ENCODE measurements at places on chromosomes 13 and 19.

DNA sequence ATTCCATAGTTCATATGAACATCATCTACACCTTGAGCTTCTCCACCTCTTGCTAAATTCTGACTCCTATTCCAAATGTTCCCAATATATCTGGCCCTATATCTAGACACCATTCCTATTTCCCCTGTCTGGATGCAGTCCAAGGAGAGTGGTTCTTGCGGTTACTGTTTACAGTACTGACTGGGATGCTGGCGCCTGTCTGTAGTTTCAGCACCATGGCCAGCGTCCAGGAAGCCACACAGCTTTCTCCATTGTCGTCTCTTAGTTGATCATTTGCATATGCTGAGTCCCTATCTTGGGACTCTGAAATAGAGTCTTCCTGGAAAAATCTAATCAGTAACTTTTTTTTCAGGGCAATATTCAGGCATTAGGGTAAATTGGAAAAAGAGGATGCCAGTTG lies 14.9 kb downstream of the LAIR2 start:
- no peak for DNase-seq

GRCh38 chr19:17951990-17952976 lies 14.6 kb upstream of the KCNN1 start:
- no peak for DNase-seq

GRCh38 chr19:5948752-5949564 lies 29.0 kb downstream of the RANBP3 start:
- DNase-seq: no peak

DNA sequence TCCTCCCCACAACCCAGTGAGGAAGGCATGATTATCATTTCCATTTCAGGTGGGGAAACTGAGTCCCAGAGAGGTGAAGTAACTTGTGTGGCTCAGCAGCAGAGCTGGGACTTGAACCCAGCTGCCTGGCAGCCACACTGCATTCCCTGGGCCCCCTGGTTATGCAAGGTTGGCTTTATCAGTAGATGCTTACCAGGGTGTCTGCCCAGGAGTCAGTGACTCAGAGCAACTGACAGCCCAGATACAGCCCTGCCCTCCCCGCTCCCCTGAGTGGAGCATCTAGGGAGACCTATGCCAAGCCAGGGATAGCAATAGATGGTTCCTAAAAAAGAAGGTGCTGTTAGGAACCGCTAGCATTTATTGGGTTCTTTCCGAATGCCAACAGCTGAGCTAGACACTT lies 5.9 kb downstream of the IGLON5 start:
- no peak for DNase-seq

DNA sequence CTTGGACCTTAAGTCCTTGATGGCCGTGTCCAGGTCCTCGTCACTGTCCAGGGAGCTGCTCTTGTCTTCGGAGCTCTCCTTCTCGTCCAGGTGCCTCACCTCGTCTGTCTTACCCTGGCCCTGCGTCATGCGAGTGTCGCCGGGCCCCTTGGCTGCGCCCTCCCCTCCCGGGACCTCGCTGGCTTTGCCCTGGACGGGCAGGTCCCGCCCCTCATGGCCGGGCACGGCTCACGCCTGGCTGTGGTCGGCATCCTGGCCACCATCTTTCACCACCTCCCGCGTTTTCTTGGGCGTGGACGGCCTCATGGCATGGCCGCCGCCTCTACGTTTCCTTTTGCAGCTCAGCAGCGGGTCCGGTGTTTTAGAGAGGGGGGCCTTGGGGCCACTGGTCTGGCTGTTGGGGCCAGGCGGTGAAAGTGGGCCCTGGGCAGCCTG lies 14.8 kb downstream of the RB1 start:
- DNase-seq: no peak

- no peak for DNase-seq
Observed at GRCh38 chr13:22227895-22228294, 557.0 kb downstream of the FGF9 start.

DNA sequence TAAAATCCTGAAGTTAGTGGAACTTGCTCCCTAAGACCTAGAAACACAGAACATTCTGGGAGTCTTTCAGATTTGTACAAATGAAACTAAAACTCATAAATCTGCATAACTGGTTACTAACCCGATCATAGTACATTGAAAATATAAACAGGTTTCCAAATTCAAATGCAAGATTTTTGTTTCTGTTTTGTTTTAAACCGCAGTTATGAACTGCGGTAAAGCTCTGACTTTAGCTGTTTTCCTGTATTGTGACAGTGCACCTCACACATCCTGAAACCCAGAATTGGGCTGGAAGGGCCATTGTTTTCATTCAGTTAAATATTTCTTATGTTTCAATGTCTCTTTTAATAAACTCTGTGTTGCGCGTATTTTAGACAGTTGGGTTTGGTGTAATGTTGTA lies 204.7 kb downstream of the SHISA2 start:
- no peak for DNase-seq

DNA sequence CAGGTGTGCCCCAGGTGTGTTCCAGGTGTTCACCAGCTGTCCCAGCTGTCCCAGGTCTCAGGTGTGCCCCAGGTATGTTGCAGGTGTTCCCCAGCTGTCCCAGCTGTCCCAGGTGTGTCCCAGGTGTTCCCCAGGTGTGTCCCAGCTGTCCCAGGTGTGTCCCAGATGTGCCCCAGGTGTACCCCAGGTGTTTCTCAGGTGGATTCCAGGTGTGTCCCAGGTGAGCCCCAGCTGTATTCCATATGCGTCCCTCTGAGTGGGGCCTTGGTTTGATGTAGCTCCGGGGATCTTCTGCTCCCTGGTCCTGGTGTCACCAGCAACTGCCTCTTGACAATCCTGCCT lies 719 bp upstream of the GRK1 start:
- no peak for DNase-seq

- no peak for DNase-seq
Observed at GRCh38 chr13:103356226-103356864, 290.1 kb upstream of the SLC10A2 start.

GRCh38 chr19:45218911-45219743 lies 26.1 kb downstream of the EXOC3L2 start:
- DNase-seq: no peak

GRCh38 chr19:36051236-36051635 lies 2.8 kb downstream of the THAP8 start:
- no peak for DNase-seq

DNA sequence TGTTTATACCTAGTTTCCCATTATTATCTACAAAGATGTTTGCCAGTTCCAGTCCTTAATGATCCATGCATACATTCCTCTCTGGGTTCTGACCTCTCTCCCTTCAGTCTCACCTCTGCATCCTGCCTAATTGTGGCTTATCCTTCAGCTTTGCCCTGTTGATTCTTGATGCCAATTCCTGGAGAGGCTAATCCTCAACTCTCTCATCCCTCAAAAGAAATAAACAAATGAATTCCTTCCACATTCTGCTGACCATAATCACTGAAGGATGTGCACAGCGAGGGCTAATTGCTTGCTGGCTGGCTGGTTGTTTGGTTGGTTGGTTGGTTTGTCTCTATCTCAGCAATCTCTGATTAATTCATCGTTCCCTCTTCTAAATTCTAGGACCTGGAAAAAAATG lies 113.8 kb downstream of the IRS2 start:
- no peak for DNase-seq

DNA sequence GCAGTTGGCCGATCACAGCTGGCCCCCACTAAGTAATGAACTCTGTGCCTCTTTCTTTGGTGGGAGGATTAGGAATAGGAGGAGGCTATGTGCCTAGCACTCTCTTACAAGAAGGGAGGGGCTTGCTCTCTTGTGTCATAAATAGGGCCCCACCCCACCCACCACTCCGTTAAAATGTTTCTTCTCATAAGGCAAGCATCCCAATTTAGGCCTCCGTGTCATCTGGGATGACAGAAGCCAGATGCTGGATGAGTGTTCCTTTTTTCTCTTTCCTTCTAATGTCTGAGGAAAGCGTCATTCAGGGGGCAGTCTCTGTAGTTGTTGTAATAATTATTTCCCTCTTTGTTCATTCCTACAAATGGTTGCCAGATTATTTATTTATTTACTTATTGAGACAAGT lies at the start of gene LIPE:
Gene LIPE, minus strand, starts transcription at position 76 of the 400 bp plus-strand sequence. CDS start 239 bp downstream, outside the sequence.
- DNase-seq: no peak

Measured in NCI-H2081 treated with DMSO at 0.1 percent for 48 hours (cell line).